D341Med (cell line): ENCODE measurements at places on chromosomes 6 and 20.
A peak's percentile ranks its signal among the peaks of the same experiment; 100 is the strongest.

DNA sequence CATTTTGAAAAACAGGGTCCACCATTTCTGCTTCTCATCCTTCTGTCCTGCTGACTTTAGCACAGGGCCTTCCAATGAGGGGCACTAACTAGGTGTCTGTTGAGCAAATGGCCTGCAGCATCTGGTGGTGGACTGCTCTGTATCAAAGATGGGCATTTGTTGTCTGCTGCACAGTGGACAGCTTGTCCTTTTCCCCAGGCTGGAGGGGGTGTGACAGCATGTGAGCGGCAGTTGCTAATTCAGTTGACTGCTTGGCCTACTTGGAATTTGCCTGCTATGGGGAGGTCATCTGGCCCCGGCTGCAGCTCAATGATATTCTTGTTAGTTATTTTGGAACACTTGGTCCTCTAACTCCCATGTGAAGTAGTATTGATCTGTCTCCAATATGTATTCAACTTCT, 93.7 kb downstream of the SH3BGRL2 start:
- DNase-seq = no peak

DNA sequence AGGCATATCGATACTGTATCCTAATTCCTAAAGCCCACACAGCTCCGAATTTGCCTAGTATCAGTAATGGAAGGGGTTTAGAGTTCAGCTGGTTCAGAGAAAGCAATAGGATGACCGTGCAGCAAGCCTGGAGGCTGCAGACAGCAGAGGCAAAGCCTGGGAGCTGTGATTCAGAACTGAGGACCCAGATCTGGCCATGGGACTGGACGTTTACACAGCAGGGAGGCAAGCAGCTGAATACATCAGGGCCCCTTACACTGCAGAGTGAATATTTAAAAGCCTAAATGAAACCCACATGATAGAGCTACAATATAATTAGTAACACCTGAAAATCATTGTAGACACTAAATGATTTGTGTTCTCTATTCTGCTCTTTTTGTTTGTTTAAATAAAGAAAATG, 38.0 kb downstream of the ELOVL2 start:
- DNase-seq = no peak

GRCh38 chr6:79375635-79376337, 141.3 kb upstream of the HMGN3 start:
- DNase-seq = no peak

DNA sequence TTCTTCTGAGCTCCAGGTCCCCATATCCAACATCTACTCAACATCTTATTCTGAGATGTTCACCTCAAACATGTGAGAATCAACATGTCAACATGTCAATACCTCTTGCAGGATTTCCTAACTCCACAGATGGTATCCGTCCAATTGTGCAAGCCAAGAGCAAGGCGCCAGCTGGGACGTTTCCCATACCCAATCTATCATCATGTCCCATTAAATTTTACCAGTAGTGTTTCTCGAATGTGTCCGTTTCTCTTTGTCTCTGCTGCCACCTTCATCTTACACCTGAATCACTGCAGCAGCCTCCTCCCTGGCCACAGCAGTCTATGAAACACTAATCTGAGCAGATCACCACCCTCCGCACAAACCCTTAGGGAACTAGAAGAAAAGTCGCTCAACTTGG, 78.0 kb upstream of the RPS6KA2 start:
- no peak for DNase-seq

DNA sequence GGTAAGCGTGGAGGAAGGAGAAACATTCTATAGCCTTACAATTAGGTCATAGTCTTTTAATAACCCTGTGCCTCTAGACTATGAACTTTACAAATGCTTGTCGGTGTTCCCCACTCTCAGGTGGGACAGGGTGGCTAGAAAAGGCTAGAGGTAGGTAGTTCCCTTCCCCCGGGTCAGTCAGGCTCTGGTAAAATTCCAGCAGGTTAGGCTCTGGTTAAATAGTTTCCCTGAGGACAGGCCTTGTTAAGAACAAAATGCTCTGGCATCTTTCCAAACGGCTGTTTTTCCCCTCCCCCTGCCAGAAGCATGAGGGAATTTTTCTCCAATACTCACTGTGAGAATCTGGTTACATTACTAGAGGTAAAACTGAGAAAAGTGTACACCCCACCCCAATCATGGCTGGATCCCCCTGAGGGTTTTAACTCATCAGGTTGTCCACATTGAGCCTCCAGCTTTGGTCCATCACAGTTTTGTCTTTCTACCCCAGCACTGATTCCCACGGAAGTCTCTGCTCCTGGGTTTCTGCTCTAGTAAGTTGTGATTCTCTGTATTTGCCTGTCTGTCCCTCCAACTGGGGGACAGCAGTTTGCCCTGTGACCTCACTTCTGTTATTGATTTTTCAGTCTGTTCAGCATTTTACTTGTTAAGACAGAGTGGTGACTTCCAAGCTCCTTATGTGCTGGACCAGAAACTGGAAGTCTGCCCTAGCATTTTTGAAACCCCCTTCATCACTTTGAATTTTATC, 84.7 kb upstream of the ADGRF1 start:
- DNase-seq = no peak

DNA sequence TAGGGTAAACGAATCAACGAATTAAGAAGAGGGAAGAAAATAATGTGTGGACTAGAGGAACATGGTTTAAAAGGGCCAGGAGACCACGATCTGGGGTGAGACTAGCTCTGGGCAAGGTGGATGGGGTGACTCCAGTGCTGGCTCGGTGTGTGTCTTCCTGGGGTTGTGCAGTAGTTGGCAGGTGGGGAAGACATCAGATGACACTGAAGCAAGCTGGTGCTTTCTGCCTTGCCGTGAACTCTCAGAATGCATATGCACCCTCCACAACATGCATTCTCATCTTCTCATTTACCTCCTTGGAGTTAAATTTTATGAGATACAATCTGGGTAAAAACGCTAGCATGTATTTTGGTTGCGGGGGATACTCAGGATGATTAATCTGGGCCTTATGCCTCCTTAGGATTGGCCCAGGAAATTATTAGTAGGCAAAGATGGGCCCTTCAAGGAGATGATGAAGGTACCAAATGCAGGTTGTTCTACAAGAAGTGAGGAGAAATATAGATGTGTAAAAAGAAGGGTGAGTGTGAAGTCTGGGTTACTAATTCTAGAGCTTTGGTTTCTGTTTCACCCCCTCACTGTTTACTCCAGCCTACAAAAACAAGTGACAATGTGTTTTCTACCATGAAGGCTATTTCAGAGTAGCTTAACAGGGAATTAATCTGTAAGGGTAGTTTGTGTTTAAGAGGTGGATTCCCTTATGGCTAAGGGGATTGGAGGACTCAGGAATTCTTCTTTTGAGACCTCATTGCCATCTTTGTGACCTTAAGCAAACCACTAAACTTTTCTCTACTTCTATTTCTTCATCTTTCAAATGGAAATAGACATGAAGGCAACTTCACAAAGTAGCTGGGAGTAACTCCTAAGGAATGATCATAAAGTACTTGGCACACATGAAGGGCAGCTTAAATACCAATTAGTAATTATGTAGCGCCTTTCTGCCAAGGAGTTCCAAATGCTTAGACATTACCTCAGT, 71.0 kb upstream of the SUPT3H start:
- DNase-seq = no peak

- DNase-seq = no peak
Observed at GRCh38 chr20:44601801-44602204, 19.4 kb downstream of the PKIG start.

DNA sequence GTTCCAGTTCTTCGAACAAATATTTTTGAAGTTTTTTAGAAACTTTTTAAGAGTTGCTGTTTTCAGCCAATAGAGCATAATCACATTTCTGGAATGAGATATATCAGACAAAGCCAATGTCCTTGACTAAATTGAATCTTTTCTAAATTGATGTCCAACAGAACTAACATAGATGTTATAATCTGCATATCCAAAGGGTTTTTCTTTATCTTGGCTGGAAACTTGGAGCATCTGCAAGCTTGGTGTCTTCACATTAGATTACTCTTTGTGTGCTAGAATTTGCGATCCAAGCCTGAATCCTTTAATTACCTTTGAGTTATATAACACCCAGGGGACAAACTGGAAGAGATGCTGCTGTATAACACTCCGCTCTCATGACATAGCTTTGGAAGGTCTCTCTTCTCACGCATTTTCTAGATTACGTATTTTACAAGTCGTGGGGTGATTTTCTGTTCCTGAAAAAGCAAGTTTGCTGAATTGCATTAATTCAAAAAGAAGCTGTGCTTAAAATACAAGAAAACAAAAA, 64.4 kb upstream of the FUCA2 start:
- no peak for DNase-seq

- DNase-seq = no peak
Observed at GRCh38 chr6:15949982-15950381, 178.9 kb upstream of the MYLIP start.

DNA sequence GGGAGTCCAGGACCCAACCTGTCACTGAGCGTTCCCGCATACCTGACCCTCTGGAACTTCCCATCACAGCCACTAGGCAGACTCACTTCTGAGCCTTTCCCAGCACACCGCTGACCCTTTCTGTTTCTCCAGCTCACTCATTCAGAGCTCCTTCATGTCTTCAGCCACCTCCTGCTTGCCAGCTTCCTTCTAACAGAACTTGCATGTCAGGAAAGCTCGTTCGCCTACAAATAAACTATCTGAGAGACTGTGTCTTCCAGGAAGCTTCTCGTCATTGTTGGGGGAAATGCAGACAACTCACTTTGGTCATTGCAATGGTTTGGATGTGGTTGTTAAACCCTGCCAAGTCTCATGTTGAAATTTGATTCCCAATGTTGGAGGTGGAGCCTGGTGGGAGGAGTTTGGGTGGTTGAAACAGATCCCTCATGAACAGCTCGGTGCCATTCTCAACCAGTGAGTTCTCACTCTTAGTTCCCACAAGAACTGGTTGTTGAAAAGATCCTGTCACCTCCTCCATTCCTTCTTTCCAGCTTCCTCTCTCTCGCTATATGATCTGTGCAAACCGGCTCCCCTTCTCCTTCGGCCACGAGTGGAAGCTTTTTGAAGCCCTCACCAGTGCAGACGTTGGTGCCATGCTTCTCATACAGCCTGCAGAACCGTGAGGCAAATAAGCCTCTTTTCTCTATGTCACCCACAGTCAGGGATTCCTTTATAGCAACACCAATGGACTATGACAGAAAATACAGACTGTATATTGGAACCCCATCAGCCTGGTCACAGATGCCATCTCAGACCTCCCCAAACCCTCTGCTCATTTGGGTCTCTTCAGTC, 1.4 kb upstream of the MUC21 start:
- DNase-seq = no peak

DNA sequence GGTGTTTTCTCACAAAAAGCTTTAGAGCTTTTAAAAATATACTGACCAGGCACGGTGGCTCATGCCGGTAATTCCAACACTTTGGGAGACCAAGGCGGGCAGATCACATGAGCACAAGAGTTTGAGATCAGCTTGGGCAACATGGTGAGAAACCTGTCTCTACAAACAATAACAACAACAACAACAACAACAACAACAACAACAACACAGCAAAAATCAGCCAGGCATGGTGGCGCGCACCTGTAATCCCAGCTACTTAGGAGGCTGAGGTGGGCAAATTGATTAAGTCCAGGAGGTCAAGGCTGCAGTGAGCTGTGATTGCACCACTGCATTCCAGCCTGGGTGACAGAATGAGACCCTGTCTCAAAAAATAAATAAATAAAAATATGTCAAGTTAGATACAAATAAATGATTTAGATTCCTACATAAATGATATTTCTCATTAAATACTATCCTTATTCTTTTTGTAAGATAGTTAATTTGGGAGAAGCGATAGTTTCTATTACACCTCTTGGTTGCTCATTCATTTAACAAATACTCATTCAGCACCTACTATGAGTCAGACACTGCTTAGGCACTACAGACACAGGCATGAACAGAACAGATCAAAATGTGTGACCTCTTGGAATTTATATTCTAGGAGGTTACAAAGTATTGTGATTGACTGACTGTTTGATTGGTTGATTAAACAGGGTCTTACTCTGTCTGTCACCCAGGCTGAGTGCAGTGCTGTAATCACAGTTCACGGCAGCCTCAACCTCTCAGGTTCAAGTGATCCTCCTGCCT, 83.5 kb upstream of the BEND3 start:
- DNase-seq = no peak

DNA sequence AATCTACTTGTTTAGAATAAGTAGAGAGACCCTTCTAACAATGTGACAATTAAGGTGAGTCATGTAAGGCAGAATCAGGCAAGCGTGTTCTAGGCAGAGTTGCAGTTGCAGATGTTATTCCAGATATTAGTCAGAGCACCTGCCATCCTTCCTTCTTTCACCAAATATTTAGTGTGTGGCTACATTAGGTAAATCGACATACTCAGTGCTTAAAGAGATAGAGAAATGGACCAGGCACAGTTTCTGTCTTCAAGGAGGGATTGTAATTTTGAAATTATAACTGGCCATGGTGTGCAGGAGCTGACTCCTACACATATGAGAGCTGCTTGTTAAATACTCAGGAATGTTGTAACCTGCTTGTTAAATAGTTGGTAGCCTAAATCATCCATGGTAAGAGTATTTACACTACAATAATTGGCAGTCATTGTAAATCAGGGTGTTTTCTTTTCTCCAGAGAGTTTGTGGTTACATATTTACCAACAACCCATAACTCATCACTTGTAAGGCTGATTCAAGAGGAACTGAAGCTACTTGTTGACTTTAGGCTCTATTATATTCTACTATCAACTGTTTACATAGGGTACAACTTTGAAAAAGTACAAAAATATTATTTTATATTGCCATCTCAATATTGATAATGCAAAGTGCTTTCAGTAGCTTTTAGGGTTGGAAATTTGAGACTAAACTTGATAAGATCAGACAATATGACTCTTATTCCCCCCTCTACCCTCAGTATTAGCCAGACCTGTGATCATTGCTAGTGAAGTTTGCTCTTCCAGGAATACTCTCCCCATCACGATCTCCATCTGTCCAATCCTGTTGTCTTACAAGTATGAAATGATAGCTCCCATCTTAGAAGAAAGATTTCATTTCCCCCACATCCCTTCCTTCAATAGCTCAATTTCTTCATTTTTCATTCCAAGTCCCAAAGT, 607.1 kb downstream of the COL12A1 start:
- DNase-seq = no peak

- peak; percentile 44 for DNase-seq
Observed at GRCh38 chr6:150800674-150801314, 64.7 kb upstream of the MTHFD1L start.

GRCh38 chr6:106461084-106461483, 100.6 kb downstream of the CRYBG1 start:
- no peak for DNase-seq

DNA sequence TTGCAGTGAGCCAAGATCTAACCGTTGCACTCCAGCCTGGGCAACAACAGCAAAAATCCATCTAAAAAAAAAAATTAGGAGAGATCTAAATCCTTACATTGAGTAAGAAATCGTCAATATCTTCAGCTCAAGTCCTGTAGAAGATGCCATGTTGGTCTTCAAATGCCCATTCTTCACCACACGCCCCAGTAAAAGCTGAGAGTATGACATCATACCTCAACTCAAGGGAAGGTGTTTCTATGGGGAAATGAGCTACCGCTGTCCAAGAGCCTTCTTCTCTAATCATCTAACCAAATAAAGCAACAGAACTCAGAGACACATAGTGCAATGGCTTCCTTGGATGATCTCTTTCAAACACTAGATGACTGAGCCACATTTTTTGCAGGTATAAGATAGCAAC, 2.5 kb upstream of the ZC3H12D start:
- no peak for DNase-seq
